ENCODE measurements at places on chromosomes 16 and 17. TPM values are rescaled to one million over a fixed set of nuclear protein-coding genes. Genes with fewer than 3 reads are reported as not detected.

The TM4SF5 gene
- 0.77 TPM for polyA plus RNA-seq

The TLCD3B gene
- 2.1 TPM for polyA plus RNA-seq

The CLDN7 gene
- polyA plus RNA-seq = 69.1 TPM

The TTYH2 gene
- 3.5 TPM for polyA plus RNA-seq

The EVPLL gene
- polyA plus RNA-seq = 0.09 TPM

The GPR179 gene
- polyA plus RNA-seq = 0.34 TPM

The METTL22 gene
- 38.9 TPM for polyA plus RNA-seq

The EFCAB13 gene
- polyA plus RNA-seq = 0.46 TPM

The STH gene
- not detected for polyA plus RNA-seq

The TMEM204 gene
- polyA plus RNA-seq = 8.8 TPM

The SSTR5 gene
- polyA plus RNA-seq = 1.2 TPM

The EIF4A3 gene
- 16.5 TPM for polyA plus RNA-seq

The SEPTIN12 gene
- polyA plus RNA-seq = 1.4 TPM

The SEZ6L2 gene
- polyA plus RNA-seq = 38.8 TPM

The PRR11 gene
- 0.40 TPM for polyA plus RNA-seq

The EVPL gene
- polyA plus RNA-seq = 6.5 TPM

The FBXW10 gene
- 0.23 TPM for polyA plus RNA-seq

The ALDH3A1 gene
- polyA plus RNA-seq = 0.23 TPM

The CALB2 gene
- 0.49 TPM for polyA plus RNA-seq

The MPG gene
- 48.4 TPM for polyA plus RNA-seq

The TEDC2 gene
- polyA plus RNA-seq = 1.1 TPM

The PPM1E gene
- 0.34 TPM for polyA plus RNA-seq

The CPNE2 gene
- polyA plus RNA-seq = 17.1 TPM

The PDILT gene
- polyA plus RNA-seq = not detected
